Left lung (tissue), 14 donors: ENCODE measurements at places on chromosomes 5 and 9.

- no peak for DNase-seq
These were observed 278.2 kb downstream of the PSAT1 start for GRCh38 chr9:78575081-78575480.

GRCh38 chr5:146513462-146513861 lies 2.5 kb downstream of the GPR151 start:
- no peak for DNase-seq

- DNase-seq = no peak
These were observed 96.1 kb upstream of the RASGRF2 start for GRCh38 chr5:80864109-80864508.

DNA sequence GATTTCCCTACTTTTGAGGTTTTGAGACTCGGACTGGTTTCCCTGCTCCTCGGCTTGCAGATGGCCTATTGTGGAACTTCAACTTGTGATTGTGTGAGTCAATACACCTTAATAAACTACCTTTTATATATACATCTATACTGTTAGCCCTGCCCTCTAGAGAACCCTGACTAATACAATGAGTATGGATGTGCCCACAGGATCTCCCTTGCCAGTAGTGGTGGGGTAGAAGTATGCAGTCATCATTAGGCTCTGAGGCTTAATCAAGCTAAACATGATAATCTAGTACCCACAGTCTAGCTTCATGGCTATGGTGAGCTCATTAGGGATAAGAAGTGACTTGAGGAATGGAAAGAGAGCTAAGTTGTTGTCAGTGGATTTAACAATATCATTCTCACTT lies 412.8 kb upstream of the PTGER4 start:
- DNase-seq = no peak

DNA sequence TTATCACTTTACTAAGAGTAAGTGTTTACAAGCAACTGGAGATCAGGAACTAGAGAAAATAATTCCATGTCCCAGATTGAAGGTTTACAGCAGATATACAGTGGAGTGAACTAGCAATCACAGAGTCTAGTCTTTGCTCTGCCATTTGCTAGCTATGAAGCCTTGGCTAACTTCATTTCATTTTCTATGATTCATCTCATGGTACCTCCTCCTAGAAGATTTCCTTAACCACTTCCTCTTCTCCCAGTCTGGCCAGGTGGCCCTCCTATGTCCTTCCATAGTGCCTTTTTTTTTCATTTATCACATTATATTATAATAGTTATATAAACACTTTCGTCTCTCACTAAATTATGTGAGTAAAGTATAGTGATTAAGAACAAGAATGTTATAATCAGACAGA lies 52.1 kb downstream of the GRIA1 start:
- DNase-seq = no peak

GRCh38 chr9:2302606-2303005 lies 287.5 kb downstream of the SMARCA2 start:
- DNase-seq = no peak

GRCh38 chr5:6468104-6468503 lies 19.4 kb downstream of the UBE2QL1 start:
- no peak for DNase-seq

- no peak for DNase-seq
These were observed 4.1 kb upstream of the SCAI start for GRCh38 chr9:125147401-125147951.

DNA sequence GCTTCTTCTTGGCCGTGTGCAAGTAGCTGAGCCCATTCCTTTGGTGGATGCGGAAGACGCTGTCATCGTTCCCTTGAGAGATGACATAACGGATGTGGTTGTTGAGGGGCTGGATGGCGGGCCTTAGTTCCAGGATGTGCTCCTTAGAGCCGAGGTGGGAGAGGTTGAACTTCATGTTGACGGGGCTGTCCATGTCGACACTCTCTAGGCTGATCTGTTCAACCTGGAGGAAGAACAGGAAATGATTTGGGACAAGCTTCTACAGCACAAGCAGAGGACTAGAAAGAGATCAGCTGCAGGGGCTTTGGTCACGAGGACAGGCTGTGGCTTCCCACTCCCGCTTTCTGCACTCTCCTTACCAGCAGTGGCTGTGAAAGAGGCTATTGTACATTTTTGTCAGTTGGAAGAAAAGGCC lies 176.0 kb downstream of the SLC12A2 start:
- no peak for DNase-seq

GRCh38 chr9:20838218-20838617 lies 154.2 kb downstream of the FOCAD start:
- DNase-seq = no peak

DNA sequence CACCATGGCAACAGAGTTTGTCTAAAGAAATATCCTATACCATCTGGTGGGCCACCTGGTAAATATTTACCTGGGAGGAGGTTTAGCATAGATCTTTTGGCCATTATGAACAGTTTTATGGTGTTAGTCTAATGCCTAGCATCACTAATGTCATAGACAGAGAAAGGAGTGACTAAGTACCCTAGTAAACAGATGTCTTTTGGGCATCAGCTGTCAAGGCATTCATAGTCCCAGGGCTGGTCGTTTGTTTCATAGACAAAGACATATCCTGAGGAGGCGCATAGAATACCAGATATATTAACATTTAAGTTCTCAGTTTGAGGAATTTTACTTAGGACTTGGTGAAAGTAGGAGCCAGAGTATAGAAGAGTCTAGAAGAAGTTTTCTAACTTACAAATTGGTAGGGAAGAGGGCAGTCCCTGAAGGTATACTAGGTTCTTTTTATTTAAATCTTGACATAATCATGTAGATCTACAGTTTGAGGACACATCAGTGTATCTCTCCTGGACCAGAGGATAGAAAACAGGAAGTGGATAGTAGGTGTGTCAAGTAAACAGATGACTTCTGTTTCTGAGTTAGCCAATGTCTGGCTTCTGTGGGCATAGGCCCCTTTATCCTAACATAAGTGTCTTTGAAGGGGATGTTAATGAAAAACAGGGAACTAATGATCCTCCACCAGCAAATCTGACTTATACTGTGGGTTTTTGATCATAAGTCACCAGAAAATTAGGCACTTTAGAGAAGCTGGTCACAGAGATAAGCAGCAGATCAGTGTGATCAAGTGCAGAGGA lies 105.0 kb upstream of the PRSS3 start:
- DNase-seq = no peak

DNA sequence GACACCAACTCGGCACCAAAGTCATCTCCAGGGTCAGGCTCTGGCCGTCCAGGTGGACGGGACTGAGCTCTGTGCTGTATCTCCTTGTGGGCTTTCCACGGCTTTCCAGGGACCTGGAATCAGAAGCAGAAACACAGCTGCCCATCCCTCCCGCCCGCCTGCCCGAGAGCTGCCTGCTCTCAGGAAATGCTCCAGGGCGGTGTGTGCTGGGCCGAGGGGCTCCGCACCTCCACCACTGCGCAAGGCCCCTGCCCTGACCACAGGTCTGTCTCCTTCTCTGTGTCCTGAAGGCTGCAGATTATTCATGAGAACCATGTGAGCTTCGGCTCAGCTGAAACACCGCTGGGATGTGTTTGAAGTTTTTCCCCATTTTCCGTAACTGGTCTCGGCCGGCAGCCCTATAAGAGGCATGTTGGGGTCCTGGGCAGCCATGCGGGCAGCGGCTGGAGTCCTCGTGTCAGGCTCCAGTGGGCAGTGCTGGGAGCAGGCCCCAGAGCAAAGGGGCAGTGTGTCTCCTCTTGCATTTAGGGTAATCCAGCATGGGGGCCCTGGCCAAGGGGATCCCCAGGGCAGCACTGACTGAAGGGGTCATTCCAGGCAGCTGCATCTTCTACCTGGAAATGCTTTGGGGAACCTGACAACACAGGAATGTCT lies 22.8 kb downstream of the NKD2 start:
- DNase-seq = peak; percentile 58

GRCh38 chr9:79623799-79624721 lies 52.3 kb downstream of the TLE4 start:
- DNase-seq = peak; percentile 6

DNA sequence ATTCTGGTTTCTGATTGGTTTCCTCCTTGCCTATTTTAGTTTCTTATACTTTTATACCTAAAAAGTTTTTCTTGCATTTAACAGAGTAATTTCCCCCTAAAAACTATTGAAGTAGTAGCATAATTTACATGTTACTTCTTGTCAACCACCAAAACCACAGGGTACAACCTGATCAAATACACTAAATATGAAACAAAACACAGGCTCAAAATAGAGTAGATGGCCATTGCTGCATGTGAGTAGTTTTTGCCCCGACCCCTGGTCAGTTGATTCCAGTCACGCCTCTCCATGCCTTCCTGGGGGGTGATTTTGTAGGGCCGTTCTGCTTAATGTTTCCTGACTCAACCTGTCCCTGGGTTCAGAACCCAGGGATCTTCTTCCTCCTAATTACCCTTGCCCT lies 101.8 kb downstream of the TLE4 start:
- no peak for DNase-seq

- DNase-seq = peak; percentile 93
These were observed 707 bp upstream of the ZFYVE16 start for GRCh38 chr5:80406980-80407734.

GRCh38 chr5:22650511-22650910 lies 202.6 kb downstream of the CDH12 start:
- DNase-seq = no peak

- no peak for DNase-seq
These were observed 208.0 kb downstream of the SGCD start for GRCh38 chr5:156534906-156535485.

GRCh38 chr9:73951147-73951546 lies 546.0 kb upstream of the RORB start:
- DNase-seq = no peak

GRCh38 chr5:73722231-73722630 lies 96.2 kb downstream of the ARHGEF28 start:
- no peak for DNase-seq

DNA sequence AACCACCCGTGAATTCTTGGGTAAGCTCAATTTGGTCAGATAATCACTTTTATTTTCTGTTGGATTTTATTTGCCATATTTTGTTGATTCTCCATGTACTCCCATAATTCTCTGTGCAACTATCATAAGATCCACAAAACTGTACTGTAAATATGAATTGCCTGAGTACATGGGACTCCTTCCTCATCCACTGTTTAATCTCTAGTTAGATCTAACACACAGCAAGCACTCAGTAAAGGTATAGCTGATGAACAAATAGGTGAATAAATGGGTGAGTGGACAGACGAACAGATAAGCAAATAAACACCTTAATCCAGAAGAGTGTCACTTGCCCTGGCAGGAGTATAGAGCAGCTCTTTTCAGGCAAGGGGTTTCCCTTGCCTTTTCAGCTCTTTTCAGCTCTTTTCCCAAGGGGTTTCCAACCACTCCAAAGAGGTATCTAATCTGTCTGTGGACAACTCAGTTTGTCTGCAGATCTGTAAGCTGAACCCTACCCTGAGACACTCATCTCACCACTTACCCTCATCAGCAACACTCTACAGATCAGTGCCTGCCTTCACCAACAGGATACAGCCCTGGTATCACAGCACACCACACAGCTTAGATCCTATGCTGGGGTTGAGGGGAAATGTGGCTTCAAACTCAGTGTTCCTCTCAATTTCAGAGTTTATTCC lies 51.2 kb downstream of the SIL1 start:
- no peak for DNase-seq

- peak; percentile 62 for DNase-seq
These were observed 25.7 kb downstream of the UTP15 start for GRCh38 chr5:73591102-73591695.

GRCh38 chr9:4805191-4805918 lies 12.6 kb downstream of the RCL1 start:
- no peak for DNase-seq

GRCh38 chr5:14932902-14933469 lies 61.4 kb upstream of the ANKH start:
- DNase-seq = no peak

- no peak for DNase-seq
These were observed 540.6 kb downstream of the EBF1 start for GRCh38 chr5:158559066-158559465.

DNA sequence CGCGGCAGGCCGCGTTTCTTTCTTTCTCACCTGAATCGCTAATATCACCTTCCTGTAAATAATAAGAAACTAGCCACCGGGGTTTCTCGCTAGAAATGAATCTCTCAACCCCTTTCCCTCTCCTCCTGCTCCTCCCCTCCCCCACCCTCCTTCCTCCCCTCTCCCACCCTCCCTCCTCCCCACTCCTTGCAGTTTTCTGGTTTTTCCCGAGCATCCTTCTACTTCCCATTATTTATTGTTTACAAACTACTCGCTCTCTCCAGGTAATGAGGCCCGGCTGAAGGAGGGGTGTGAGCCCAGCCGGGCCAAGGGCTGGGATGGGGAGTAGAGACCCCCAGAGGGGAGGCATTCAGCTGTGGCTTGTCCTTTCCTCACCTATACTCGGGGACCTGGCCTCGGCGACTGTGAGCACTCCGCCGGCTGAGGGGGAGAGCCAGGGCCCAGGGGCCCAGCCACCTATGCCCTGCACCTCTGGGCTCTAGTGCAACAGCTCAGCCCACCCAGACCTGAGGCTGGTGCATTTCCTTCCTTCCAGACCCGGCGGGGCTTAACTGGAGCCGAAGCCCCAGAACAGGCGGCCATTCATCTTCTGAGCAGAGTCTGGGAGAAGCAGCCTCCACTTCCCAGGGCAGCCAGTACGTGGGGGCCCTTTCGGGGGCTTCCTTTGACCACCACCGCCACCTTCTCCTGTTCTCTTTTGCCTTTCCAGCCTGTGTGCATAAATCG lies 2.1 kb upstream of the IRX4 start:
- DNase-seq = no peak

DNA sequence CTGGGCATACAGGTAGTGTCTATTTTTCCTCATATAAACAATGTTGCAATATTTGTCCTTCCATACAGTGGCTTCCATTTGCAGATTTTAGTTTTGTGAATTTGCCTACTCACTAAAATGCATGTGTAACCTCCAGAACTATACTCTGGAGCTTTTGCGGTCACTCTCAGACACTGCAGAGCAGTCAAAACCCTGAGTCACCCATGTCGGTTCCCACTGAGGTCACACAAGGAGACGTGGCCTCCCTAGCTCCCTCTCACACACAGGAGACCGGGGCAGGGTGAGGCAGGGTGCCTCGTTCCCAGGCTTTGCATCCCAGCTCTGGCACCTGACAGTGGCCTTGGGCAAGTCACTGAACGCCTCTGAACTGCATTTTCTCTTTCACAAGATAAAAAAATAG lies 55.5 kb upstream of the ZNF354A start:
- DNase-seq = no peak

- DNase-seq = no peak
These were observed 100.7 kb downstream of the DRD1 start for GRCh38 chr5:175343308-175343707.

DNA sequence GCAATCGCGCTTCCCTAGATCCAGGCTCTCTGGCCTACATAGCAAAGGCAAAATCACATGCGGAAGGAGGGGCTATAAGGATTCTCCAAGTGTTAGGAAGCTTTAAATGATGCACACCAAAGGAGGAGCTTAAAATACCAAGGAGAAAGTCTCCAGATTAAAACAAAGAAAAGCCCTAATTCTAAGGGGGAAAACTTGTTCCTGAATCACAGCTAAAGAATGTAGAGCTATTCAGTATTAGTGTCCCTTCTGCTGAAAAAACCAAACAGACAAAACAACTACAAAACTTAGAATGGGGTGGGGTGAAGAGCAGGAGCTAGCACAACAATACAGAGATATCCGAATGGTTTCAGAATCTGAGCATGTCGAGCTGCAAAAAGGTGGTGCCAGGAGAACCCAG lies 213.7 kb downstream of the DCP2 start:
- no peak for DNase-seq
